Testis (tissue), 5 donors: ENCODE measurements at places on chromosomes 16 and 17.

DNA sequence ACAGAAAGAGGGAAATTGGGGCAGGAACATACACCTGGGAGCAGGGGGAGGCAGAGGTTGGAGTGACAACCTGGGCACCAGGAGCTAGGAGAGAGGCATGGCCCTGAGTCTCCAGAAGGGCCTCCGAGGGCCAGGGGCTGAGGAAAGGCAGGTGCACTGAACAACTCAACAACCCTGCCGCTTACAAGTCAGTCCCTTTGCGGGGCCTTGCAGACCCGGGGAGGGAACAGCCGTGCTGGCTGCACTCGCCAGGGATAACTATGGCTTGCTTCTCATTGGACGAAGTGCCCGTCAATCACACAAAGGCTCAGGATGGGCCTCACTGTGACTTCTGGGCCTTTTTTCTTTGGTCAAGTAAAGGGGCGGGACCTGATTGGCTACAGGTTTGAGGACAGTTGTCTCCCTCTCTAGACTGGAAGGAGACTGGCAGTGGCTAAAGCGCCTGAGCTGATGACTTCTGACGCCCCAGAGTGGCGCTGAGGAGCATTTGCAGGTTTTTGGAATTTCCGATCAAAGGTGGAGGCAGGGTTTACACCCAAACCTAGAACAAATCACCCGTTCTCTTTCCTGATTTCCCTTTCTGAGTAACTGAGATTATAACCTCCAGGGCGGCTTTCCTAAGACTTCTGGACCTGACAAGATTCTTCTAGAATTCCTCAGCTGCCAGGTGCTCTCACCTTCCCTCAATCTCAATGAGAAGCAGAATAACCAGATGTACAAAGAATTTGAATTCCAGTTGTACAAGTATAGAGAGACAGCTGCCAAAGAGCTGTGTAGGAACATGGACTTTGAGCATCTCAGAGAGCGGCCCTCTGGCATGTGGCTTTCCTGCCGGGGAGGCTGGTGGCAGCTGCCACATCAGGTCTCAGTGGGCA is 27.6 kb upstream of the ST6GALNAC2 start:
- no peaks in the 10 kb centered on the region for H3K4me1 ChIP-seq
- no peak for DNase-seq
- no peak overlapping the region for H3K4me3 ChIP-seq

DNA sequence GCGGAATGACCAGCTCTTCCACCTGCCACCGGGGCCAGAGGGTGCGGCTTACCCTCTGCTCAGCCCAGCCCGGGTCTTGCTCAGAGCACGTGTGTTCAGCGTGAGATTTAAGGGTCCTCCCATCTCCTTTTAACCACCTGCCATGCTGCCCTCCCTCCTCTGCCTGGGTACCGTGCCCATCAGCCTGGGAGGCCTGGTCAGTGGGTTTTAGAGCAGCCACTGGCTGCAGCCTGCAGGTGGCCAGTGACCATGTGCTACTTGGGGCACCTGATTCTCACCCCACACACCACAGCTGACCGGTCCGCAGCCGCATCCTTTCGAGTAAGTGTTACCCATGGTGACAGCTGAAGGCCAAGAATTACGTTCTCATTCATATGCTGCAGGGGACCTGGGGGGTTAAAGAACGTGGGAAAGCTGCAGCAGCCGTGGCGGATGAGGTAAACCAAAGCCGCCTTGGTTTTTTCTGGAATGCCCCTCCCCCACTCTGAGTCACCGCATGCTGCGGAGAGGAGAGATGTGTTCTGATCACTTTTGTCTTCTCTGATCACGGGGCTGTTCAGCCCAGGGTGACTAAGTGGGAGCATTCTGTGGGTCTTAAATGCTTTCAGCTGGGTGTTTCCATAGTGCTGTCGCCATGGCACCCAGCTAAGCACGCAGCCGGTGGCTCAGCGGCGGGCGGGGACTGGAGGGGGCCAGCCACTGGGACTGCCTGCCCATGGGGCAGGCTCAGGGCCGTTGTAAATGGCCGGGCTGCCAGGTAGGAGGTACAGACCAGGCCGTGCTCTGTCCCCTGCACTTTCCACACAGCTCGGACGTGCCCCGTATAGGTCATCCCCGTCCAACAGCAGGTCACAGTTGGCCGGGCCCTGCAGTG is 59.8 kb downstream of the BAIAP2 start:
- no peak overlapping the region for H3K4me3 ChIP-seq
- H3K4me1 ChIP-seq: peaks cover 21% of the 10 kb centered on the region
- no peaks in the 10 kb centered on the region for H3K27me3 ChIP-seq
- H3K36me3 ChIP-seq: no peaks in the 10 kb centered on the region

GRCh38 chr17:64466019-64466735 is 17.3 kb downstream of the MILR1 start:
- no peaks in the 10 kb centered on the region for H3K36me3 ChIP-seq
- no peak for DNase-seq
- H3K27ac ChIP-seq: no peak overlapping the region
- no peak overlapping the region for H3K4me3 ChIP-seq
- H3K27me3 ChIP-seq: no peaks in the 10 kb centered on the region

DNA sequence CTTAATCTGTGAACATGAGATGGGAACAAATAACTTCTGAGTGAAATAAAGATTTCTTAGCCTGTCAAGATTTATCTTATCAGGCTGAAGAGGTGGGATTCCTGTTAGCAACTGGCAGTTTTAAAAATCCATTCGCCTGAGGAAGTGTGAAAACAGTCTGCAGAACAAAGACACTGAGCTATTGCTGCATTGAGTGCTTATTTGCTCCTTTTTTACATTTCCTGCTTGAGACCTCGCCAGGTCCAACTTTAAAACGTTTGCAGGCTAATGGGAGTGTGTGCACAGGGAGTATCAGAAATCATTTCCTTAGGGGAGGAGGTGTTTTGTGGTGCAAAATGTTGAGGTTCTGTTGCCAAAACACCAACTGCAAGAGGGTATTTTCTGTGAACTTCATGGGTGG is 957.8 kb upstream of the RBFOX1 start:
- DNase-seq: no peak
- H3K27me3 ChIP-seq: no peaks in the 10 kb centered on the region
- no peak overlapping the region for H3K4me3 ChIP-seq
- H3K36me3 ChIP-seq: no peaks in the 10 kb centered on the region
- no peak overlapping the region for H3K27ac ChIP-seq

DNA sequence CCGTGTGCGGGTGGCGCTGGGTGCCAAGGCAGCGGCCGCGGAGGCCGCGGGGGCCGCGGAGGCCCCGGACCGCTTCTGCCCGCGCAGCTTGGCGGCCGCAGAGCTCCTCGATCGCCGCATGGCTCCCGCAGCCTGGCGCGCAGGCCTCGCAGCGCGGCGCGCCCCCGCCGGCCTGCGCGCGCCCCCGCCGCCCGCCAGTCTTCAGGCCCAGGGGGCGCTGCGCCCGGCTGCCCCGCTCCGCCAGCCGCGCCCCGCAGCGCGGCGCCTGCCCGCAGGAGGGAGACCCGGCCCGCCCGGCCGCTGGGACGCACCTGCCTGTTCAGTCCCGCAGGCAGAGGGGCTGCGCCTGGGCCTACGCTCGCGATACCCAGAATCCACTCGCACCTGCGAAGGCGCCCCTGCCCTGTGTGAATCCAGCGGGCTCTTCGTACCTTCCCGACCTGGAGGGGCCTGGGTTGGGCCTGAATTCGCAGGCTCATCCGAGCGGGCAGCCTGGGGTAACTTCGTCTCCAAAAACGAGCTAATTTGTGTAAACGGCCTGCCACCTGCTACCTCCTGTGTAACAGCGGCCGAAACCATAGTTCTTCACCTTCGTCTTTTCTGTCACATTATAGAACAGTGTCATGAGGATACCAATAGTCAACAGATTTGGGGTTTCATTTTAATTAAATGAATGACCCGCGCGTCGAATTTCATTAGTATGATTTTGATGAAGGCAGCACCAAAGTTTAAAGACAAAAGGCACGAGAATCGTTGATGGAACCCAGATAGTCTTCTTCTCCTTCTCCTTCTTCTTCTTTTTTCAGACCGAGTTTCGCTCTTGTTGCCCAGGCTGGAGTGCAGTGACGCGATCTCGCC is at the start of gene CENPV:
Gene CENPV, minus strand, starts transcription at position 153 of the 858 bp plus-strand sequence. Its CDS starts 33 bp downstream, at position 120.
- peak; percentile 59 for DNase-seq
- no peaks in the 10 kb centered on the region for H3K36me3 ChIP-seq
- H3K4me1 ChIP-seq: peaks cover 4% of the 10 kb centered on the region
- H3K27ac ChIP-seq: peak within 1 kb of the TSS; percentile 83
- H3K4me3 ChIP-seq: peak within 1 kb of the TSS; percentile 76

DNA sequence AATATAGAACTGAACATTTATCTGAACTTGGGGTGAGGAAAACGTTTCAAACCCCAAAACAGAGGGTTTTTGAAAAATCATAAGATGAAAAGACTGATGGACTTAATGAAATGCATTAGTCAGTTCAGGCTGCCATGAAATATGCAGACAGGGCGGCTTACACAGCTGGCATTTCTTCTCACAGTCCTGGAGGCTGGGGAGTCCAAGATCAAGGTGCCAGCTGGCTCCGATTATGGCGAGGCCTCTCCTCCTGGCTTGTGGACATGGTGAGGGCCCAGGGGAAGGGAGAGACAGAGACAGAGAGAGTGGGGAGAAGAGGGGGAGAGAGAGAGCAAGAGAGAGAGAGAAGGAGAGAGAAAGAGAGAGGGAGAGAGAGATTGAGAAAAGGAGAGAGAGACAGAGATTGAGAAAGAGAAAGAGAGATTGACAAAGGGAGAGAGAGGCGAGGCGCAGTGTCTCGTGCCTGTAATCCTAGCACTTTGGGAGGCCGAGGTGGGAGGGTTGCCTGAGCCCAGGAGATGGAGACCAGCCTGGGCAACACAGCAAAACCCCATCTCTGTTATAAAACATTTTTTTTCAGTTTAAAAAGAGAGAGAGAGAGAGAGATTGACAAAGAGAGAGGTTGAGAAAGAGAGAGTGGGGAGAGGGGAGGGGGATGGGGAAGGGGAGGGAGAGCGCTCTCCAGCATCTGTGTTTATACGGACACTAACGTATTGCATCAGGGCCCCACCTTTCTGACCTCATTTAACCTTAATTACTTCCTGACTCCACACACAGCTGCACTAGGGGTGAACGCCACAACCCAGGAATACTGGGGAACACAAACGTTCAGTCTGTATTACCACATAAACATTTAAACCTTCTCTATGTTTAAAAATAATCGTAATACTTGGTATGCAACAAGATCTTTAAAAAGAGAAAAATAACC is 24.6 kb upstream of the RPH3AL start:
- no peaks in the 10 kb centered on the region for H3K4me1 ChIP-seq
- no peak overlapping the region for H3K4me3 ChIP-seq
- no peak for DNase-seq
- H3K36me3 ChIP-seq: no peaks in the 10 kb centered on the region
- no peaks in the 10 kb centered on the region for H3K27me3 ChIP-seq

- H3K4me1 ChIP-seq: no peaks in the 10 kb centered on the region
- no peaks in the 10 kb centered on the region for H3K27me3 ChIP-seq
- no peaks in the 10 kb centered on the region for H3K36me3 ChIP-seq
- H3K27ac ChIP-seq: no peak overlapping the region
- no peak overlapping the region for H3K4me3 ChIP-seq
Observed at GRCh38 chr17:19905502-19905901, 37.8 kb upstream of the ULK2 start.

- H3K27me3 ChIP-seq: no peaks in the 10 kb centered on the region
- H3K4me1 ChIP-seq: peaks cover 27% of the 10 kb centered on the region
- H3K36me3 ChIP-seq: no peaks in the 10 kb centered on the region
- H3K4me3 ChIP-seq: peak overlapping the region; percentile 94
Observed at GRCh38 chr16:89561142-89561883, 831 bp downstream of the RPL13 start.

DNA sequence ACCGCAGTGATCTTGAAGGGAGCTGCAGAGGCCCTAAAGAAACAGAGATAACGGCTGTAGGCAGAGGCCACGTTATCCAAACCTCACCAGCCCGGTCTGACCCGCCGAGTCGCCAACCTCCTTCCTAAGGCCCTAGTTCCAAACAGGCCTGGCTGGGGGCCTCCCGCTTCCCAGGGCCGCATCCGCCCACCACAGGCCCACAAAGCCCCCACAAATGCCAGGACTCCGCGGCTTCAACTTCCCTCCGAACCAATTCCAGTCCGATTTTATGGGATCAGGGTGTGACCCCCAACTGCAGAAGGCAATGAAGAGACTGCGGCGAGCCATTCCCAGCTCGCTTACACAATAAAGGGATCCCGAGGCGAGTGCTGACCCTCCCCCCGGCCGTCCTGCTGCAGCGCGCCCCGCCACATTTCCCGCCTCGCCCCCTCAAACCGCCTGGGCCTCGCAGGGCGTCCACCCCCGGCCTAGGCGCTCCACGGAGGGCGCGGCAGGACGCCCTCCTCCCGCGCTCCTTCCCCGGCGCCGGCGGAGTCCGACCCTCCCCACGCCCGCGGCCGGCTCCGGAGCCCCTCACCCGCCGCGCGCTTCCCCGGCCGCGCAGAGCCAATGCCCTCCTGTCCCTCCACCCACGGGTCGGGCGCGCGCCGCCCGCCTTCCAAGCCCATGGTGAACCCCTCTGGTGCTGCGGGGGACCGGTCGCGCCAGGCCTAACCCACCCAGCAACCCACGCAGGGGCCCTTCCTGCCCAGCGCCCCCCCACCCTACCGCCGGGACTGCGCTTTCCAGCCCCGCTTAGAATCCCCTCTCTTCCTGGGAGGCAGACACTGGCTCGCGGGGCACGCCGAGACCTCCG is 926 bp downstream of the MYH10 start:
- H3K4me3 ChIP-seq: peak overlapping the region; percentile 87
- DNase-seq: peak; percentile 28
- peak overlapping the region; percentile 73 for H3K27ac ChIP-seq
- peaks cover 8% of the 10 kb centered on the region for H3K4me1 ChIP-seq
- H3K36me3 ChIP-seq: no peaks in the 10 kb centered on the region

- no peaks in the 10 kb centered on the region for H3K27me3 ChIP-seq
- H3K4me3 ChIP-seq: no peak overlapping the region
- H3K4me1 ChIP-seq: peaks cover 38% of the 10 kb centered on the region
- H3K36me3 ChIP-seq: no peaks in the 10 kb centered on the region
Observed at GRCh38 chr16:11674001-11674817, 6.0 kb downstream of the SNN start.

GRCh38 chr17:64152428-64153125 is 22.6 kb upstream of the ERN1 start:
- DNase-seq: no peak
- H3K27me3 ChIP-seq: no peaks in the 10 kb centered on the region
- no peak overlapping the region for H3K4me3 ChIP-seq

- no peaks in the 10 kb centered on the region for H3K27me3 ChIP-seq
- H3K27ac ChIP-seq: no peak overlapping the region
- H3K4me3 ChIP-seq: no peak overlapping the region
- no peaks in the 10 kb centered on the region for H3K4me1 ChIP-seq
Observed at GRCh38 chr17:17352836-17353624, 49.9 kb downstream of the NT5M start.
